ENCODE measurements at places on chromosomes 4 and X. TPM values are rescaled to one million over a fixed set of nuclear protein-coding genes. Genes with fewer than 3 reads are reported as not detected.

The DTHD1 gene
- not detected for total RNA-seq

DNA sequence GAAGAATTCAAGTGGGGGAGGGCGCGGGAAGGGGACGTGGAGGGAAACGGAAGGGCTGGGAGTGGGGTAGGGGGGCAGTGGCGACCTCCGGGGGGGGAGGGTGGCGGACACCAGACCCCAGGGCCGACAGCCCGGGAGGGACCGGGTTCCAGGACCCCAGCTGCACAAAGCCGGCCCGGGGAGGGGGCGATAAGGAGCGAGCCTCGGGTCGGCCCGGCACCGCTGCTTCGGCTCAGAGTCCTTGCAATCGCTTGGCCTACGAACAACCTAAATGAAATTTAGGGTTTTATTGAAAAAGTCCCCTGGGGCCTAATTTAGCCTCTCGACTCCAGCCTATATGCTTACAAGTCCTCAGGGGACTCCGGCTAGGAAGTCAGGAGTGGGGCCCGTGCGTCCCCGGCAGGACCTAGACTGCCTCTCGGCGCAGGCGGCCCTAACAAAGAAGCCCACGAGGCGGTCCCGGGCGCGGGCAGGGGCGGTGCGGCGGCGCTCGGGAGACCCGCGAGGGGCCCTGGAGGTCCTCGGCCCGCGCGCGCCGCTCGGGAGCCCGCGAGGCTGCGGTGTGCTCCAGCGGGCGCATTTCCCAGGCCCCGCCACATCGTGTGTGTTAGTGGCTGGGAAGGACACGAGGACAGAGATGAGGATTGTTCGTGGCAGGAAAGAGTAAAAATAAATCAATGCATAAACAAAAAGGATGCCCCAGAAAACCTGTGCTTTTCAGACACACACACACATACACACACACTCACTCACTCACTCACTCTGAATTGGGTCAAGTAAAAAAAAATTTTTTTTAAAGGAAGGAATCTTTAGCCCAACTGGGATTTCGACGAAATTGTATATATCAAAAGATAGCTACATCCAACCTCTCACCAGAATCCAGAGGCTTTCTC is 70.0 kb downstream of the MGST2 start:
- H3K27ac ChIP-seq = no peak overlapping the region
- peak; percentile 66 for DNase-seq
- H3K36me3 ChIP-seq = no peaks in the 10 kb centered on the region
- peaks cover 33% of the 10 kb centered on the region for H3K27me3 ChIP-seq
- H3K4me1 ChIP-seq = peaks cover 33% of the 10 kb centered on the region
- peak overlapping the region; percentile 79 for H3K4me3 ChIP-seq

DNA sequence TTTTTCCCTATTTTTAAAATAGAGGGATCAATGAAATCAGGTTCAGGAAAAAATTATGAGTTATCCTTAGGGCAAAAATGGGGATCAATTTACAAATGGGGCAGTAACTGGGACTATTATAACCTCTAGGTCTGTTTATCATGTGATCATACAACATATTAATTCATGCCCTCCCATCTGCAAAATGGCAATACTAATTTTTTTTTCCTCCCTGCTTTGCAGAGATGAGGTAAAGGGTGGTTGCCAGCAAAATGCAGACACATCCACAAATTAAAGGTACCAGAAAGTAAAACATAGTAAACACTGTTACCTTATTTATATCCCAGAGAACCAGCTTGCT is 467 bp downstream of the HSD17B11 start:
- DNase-seq = no peak
- no peaks in the 10 kb centered on the region for H3K4me1 ChIP-seq
- peak overlapping the region; percentile 63 for H3K4me3 ChIP-seq
- H3K27ac ChIP-seq = peak overlapping the region; percentile 56
- H3K36me3 ChIP-seq = no peaks in the 10 kb centered on the region
- no peaks in the 10 kb centered on the region for H3K27me3 ChIP-seq

- H3K27me3 ChIP-seq = no peaks in the 10 kb centered on the region
- no peak overlapping the region for H3K27ac ChIP-seq
- H3K36me3 ChIP-seq = no peaks in the 10 kb centered on the region
These were observed 79.2 kb upstream of the ATOH1 start for GRCh38 chr4:93749292-93749761.

The CYLC1 gene
- total RNA-seq = not detected

- peaks cover 35% of the 10 kb centered on the region for H3K4me1 ChIP-seq
- peak overlapping the region; percentile 53 for H3K27ac ChIP-seq
- peak overlapping the region; percentile 74 for H3K4me3 ChIP-seq
- no peaks in the 10 kb centered on the region for H3K36me3 ChIP-seq
- peak; percentile 48 for DNase-seq
These were observed 808 bp downstream of the PRDM5 start for GRCh38 chr4:120921456-120922380.

The SMIM43 gene
- 0.56 TPM for total RNA-seq

The RNF175 gene
- total RNA-seq = 4.7 TPM

DNA sequence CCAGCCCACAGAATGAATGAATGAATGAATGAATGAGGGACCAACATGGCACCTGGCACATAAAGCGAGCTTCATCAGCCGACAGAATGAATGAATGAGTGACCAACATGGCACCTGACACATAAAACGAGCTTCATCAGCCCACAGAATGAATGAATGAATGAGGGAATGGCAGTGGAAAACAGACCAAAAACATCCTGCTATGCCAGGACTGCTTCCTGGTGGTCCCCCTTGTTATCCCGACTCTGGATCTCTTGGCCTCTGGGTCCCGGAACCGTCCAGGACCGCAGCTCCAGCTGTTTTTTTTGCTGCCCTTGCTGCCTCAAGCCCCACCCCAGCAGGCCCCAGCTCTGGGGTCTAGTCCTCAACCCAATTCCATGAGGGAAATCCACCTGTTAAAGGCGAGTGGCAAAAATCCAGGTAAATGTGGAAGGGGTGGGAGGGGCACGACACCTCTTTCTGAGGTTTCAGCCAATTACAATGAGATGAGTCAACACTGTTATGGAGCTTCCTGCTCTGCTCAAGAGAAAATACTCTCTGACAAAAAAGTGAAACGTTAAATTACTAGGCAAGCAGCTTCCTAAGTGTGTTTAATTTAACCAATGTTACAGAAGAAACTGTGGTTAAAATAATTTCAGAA is 72.0 kb upstream of the MTNR1A start:
- H3K27me3 ChIP-seq = no peaks in the 10 kb centered on the region
- H3K27ac ChIP-seq = no peak overlapping the region
- no peak overlapping the region for H3K4me3 ChIP-seq
- peak; percentile 23 for DNase-seq
- H3K4me1 ChIP-seq = 0 out of 2 replicates have a peak, but pooled peaks cover 8% of the 10 kb centered on the region

The POLR2B gene
- total RNA-seq = 143 TPM

- no peaks in the 10 kb centered on the region for H3K4me1 ChIP-seq
- no peak for DNase-seq
- H3K4me3 ChIP-seq = no peak overlapping the region
- no peaks in the 10 kb centered on the region for H3K27me3 ChIP-seq
- no peaks in the 10 kb centered on the region for H3K36me3 ChIP-seq
These were observed 96.9 kb upstream of the CASK start for GRCh38 chrX:42020225-42020624.

The BRCC3 gene
- total RNA-seq = 14.1 TPM

GRCh38 chr4:124682384-124682783 is 30.1 kb downstream of the ANKRD50 start:
- H3K4me1 ChIP-seq = peaks cover 29% of the 10 kb centered on the region
- DNase-seq = no peak
- no peaks in the 10 kb centered on the region for H3K36me3 ChIP-seq
- H3K27ac ChIP-seq = no peak overlapping the region
- no peak overlapping the region for H3K4me3 ChIP-seq

DNA sequence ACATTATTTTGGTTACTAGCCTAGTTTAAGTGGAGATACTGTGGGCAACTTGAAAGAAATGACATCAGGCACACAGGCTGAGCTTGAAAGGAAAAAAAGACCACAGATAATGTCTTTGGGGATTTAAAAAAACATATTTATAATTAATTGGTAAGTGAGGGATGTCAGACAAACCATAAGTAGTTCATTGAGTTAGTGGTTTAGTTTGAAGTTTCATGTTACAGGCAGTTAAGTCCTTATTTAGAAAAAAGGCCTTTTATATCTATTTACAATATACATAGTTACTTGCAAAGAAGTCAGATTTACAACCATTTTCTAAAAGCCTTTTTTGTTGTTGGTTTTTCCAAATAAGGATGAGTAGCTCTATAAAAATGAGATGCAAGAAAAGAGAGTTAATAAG is 89.2 kb downstream of the CDS1 start:
- no peak for DNase-seq
- H3K27me3 ChIP-seq = no peaks in the 10 kb centered on the region
- no peak overlapping the region for H3K27ac ChIP-seq
- H3K4me3 ChIP-seq = no peak overlapping the region

DNA sequence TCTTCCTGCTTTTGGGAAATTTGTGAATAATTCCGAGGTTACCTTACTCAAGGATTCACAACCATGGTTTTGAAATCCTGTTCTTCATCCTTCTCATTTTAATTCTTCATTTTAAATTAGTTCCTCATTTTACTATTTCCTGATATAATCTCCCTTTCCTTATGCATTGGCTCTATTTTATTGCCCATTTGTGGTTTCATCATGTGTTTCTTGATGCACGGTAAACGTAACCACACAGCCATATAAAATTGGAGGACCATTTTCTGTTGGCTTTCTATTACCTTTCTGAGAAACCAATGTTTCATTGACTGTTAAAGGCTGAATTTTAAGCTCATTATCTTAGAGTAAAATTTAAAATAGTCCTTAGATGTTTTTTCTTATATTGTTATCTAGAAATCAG is 100.3 kb upstream of the NDST4 start:
- DNase-seq = no peak
- H3K27me3 ChIP-seq = no peaks in the 10 kb centered on the region
- no peak overlapping the region for H3K4me3 ChIP-seq
- no peaks in the 10 kb centered on the region for H3K36me3 ChIP-seq
- peaks cover 14% of the 10 kb centered on the region for H3K4me1 ChIP-seq
- H3K27ac ChIP-seq = no peak overlapping the region

- no peaks in the 10 kb centered on the region for H3K27me3 ChIP-seq
- H3K27ac ChIP-seq = no peak overlapping the region
- H3K4me3 ChIP-seq = no peak overlapping the region
- no peak for DNase-seq
- no peaks in the 10 kb centered on the region for H3K36me3 ChIP-seq
These were observed 219.4 kb downstream of the SLC4A4 start for GRCh38 chr4:71558248-71558647.

The PLK4 gene
- 37.3 TPM for total RNA-seq

GRCh38 chr4:151323667-151324066 is 1.7 kb downstream of the SH3D19 start:
- H3K27ac ChIP-seq = no peak overlapping the region
- peak overlapping the region; percentile 77 for H3K4me3 ChIP-seq
- H3K4me1 ChIP-seq = peaks cover 26% of the 10 kb centered on the region

- H3K4me1 ChIP-seq = peaks cover 11% of the 10 kb centered on the region
- no peak overlapping the region for H3K4me3 ChIP-seq
- H3K27me3 ChIP-seq = no peaks in the 10 kb centered on the region
These were observed 328.8 kb upstream of the GATB start for GRCh38 chr4:152089584-152089983.

- no peaks in the 10 kb centered on the region for H3K27me3 ChIP-seq
- H3K27ac ChIP-seq = no peak overlapping the region
- H3K4me3 ChIP-seq = no peak overlapping the region
- H3K36me3 ChIP-seq = no peaks in the 10 kb centered on the region
- no peak for DNase-seq
These were observed 2262.0 kb upstream of the TENM3 start for GRCh38 chr4:179981161-179981560.

DNA sequence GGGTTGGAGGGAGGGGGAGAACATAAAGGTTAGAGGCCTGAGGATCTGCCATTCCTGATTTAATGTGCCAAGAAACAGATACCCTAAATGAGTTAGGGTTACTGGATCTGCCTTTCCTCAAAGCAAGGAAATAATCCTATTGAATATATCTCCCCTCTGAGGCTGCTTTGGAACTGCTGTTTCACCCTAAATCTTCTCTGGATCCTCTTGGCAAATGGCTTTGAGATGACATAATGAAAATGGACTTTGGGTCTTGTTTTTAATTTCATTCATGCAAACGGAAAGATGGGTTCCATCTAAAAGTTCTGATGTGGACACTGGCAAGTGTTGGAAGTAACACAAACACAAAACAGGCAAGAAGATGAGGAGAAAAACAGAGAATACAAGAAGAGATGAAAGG is 23.0 kb upstream of the MAOA start:
- H3K36me3 ChIP-seq = no peaks in the 10 kb centered on the region
- DNase-seq = no peak
- H3K4me3 ChIP-seq = no peak overlapping the region
- H3K4me1 ChIP-seq = peaks cover 6% of the 10 kb centered on the region
- peaks cover 33% of the 10 kb centered on the region for H3K27me3 ChIP-seq

Data from GM23338 (cell line).